ENCODE measurements at places on chromosomes 16 and 17.

GRCh38 chr16:35011-35677 lies 18.3 kb downstream of the POLR3K start:
- DNase-seq = no peak

- DNase-seq = no peak
Observed at GRCh38 chr16:56828647-56829046, 36.4 kb upstream of the SLC12A3 start.

- no peak for DNase-seq
Observed at GRCh38 chr16:54000361-54000760, 286.2 kb downstream of the IRX3 start.

DNA sequence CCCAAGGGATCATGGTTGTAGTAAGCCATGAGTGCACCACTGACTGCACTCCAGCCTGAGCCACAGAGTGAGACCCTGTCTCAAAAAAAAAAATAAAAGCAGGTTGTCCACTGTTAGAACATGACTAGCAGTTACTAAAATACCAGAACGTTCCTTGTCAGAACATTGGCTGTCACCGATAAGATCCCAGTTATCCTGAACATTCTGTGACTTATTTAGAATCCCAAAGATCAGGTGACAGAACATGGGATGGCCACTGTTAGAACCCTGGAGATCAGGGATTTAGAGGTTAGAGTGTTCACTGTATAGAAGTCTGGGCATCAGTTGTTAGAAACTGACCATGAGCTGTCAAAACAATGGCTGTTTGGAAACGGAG lies 8.6 kb downstream of the CES4A start:
- DNase-seq = no peak

DNA sequence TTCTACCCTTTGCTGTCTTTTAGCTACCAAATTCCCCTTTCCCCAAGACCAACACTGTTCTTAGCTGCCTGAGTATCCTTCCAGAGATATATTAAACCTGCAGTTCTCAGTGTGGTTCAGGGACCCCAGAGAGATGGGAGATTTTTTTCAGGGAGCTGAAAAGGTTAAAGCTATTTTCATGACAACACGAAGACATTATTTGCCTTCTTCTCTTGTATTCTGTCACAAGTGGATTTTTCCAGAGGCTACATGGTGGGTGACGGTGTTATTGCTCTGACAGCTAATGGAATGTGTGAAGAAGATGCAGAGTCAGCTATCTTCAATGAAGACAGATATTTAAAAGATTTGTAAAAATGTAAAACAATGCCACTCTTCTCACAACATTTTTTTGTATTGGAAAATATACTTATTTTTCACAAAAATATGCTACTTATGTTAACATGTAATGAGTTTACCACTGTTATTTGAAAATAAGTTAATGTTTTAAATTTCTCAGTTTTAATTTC lies 69.0 kb downstream of the CFDP1 start:
- no peak for DNase-seq
